ENCODE measurements at places on chromosomes 2 and 18. TPM values are rescaled to one million over a fixed set of nuclear protein-coding genes. Genes with fewer than 3 reads are reported as not detected.

DNA sequence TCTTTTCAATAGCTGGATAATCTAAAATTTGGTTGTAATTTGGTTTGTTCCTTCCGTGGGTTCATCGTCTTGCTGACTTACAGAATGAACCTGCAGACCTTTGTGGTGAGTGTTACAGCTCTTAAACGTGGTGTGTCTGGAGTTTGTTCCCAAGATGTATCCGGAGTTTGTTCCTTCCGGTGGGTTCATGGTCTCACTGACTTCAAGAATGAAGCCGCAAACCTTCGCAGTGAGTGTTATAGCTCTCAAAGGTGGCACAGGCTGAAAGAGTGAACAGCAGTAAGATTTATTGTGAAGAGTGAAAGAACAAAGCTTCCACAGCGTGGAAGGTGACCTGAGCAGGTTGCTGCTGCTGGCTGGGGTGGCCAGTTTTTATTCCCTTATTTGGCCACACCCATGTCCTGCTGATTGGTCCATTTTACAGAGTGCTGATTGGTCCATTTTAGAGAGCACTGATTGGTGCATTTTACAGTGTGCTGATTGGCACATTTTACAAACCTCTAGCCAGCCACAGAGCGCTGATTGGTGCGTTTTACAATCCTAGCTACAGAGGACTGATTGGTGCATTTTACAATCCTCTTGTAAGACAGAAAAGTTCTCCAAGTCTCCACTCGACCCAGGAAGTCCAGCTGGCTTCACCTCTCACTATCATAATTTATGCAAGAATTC lies 16.6 kb downstream of the RALB start:
- no peak for DNase-seq

GRCh38 chr2:116452651-116453050 lies 1361.8 kb upstream of the DDX18 start:
- no peak for DNase-seq

GRCh38 chr18:47800248-47800647 lies 130.2 kb downstream of the SMAD2 start:
- no peak for DNase-seq

DNA sequence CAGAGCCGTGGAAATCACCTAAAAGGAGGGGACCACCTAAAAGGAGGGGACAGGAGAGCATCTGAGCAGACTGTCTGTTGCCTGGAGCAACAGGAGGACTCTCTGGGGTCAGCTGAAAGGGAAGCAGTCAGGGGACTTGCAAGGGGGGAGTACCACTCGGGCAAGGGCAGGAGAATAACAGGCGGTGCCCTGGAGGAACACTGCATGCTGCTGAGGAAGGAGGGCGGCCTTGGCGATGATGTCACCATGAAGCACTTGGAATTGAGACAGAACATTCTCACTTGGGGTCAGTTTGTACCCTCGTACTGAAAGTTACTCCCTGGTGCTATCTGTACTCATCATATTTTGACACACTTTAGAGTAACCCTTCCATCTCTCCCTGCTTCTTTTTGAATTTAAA lies 18.4 kb downstream of the SIX3 start:
- DNase-seq = no peak

GRCh38 chr18:8701546-8702118 lies 3.7 kb upstream of the MTCL1 start:
- DNase-seq = no peak

- DNase-seq = peak; percentile 50
Measured at GRCh38 chr18:8847900-8848299, 142.5 kb downstream of the MTCL1 start.

DNA sequence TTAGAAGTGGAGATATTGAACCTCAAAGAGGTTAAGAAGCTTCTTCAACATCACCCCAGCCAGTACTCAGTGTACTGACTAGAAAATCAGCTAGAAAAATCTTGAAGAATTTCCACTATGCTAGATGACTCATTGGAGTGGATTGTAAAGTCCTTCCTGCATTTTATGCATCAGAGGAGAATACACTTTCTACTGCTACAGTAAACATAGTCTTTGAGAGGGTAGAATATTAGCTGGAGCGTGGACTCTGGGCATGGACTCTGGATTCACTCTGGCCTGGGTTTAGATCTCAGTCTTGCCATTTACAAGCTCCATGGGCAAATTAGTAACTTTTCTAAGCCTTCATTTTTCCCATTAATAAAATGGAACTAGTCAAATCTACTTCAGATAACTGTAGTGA lies 215.9 kb downstream of the IRS1 start:
- DNase-seq = no peak

DNA sequence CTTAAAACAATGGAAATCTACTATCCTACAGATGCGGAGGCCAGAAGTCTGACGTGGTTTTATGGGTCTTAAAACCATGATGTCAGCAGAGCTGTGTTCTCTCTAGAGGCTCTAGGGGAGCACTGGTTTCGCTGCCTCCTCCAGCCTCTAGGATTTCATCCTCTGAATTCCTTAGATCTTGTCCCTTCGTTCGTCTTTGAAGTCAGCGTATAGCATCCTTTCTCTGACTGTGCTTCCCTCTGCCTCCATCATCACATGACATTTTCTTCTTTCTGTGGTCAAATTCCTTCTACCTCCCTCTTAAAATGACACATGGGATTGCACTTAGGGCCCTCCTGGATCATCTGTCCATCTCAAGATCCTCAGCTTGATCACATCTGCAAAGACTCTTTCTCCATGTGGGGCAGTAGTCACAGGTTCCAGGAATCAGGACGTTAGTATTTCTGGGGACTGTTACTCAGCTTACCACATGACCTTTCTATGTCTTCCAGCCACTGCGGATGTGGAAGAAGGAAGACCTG lies 22.7 kb upstream of the NCK2 start:
- no peak for DNase-seq

GRCh38 chr2:75410702-75411101 lies 150.0 kb downstream of the EVA1A start:
- no peak for DNase-seq

- DNase-seq = no peak
Measured at GRCh38 chr2:127143841-127144782, 37.2 kb upstream of the BIN1 start.

GRCh38 chr2:197183355-197183754 lies 127.2 kb downstream of the ANKRD44 start:
- DNase-seq = no peak

The VWC2L gene
- not detected for total RNA-seq

The TFPI gene
- total RNA-seq = 19.0 TPM

The MAP3K19 gene
- total RNA-seq = not detected
